Caco-2 (cell line): ENCODE measurements at places on chromosomes 1 and 21.
A peak's percentile ranks its signal among the peaks of the same experiment; 100 is the strongest.

DNA sequence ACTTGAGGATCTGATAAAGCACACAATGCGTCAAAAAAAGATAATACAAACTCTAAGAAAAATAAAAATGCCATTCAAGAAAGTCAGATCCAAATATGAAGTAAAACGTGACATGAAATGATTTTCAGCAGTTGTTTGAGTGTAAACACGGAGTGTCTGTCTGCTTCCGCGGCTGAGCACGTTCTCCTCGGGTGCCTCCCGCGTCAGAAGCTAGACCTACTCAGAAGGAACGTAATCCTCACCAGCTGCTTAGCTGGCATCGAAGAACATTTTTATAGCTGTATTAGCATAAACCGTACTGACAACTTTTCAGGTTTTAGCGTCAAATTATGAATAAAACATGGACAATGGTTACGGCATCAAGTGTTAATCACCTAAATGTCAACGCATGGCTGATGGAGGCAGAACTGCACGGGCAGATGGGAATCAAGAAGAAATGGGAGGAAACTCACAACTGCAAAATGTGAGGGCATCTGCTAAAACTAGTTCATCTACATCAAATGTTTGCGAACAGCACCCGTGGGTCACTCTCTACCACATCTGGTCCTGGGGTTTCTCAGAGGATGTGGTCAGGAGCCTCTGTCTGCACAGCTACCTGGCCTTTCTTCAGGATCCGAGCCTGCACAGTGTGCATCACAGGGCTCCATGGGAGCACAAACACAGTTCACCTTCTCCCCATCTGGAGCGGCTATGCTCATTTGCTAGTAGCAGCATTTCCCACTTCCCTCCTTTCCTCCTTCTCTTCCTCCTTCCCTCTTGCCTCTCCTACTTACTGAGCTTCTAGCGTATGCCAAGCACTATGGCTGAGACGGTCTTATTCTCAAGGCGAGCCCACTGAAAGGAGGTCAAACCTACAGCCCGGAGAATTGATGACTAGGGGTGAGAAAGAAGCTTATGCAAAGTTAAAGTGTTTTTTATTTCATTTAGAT, 40.0 kb downstream of the RCAN1 start:
- DNase-seq: no peak
- H3K4me3 ChIP-seq: no peak overlapping the region
- H3K36me3 ChIP-seq: no peaks in the 10 kb centered on the region
- H3K27me3 ChIP-seq: no peaks in the 10 kb centered on the region

- no peaks in the 10 kb centered on the region for H3K4me1 ChIP-seq
- no peak overlapping the region for H3K4me3 ChIP-seq
- no peaks in the 10 kb centered on the region for H3K36me3 ChIP-seq
- H3K27ac ChIP-seq: no peak overlapping the region
These were observed 23.2 kb downstream of the LYST start for GRCh38 chr1:235843461-235843961.

- no peaks in the 10 kb centered on the region; the same call in 1 of the 2 replicates for H3K36me3 ChIP-seq
- peaks cover 47% of the 10 kb centered on the region for H3K4me1 ChIP-seq
- H3K27me3 ChIP-seq: no peaks in the 10 kb centered on the region
- no peak overlapping the region for H3K4me3 ChIP-seq
These were observed 4.7 kb downstream of the ITLN2 start for GRCh38 chr1:160949881-160950280.

- no peak overlapping the region for H3K27ac ChIP-seq
- peaks cover 3% of the 10 kb centered on the region for H3K27me3 ChIP-seq
- no peaks in the 10 kb centered on the region for H3K36me3 ChIP-seq
- H3K4me3 ChIP-seq: no peak overlapping the region
These were observed 123.3 kb downstream of the KCNN3 start for GRCh38 chr1:154746622-154747299.

DNA sequence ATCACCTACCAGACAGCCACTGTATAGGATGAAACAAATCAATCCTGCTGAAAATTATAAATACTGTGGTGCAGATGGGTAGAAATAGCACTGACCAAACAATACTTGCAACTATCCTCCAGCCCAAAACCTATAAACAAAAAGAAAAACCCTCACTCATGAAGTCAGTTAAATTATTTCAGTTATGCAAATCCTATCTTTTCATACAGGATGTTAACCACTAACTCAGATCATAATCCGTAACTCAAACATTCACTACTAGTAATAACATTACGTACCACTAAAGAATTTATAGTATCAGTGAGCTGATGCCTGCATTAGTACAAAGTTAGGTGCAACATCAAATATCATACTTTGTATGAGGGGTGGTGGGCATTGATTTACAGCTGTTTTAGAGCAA, 2.6 kb downstream of the NDC1 start:
- no peaks in the 10 kb centered on the region for H3K36me3 ChIP-seq
- no peak for DNase-seq
- no peaks in the 10 kb centered on the region for H3K4me1 ChIP-seq

DNA sequence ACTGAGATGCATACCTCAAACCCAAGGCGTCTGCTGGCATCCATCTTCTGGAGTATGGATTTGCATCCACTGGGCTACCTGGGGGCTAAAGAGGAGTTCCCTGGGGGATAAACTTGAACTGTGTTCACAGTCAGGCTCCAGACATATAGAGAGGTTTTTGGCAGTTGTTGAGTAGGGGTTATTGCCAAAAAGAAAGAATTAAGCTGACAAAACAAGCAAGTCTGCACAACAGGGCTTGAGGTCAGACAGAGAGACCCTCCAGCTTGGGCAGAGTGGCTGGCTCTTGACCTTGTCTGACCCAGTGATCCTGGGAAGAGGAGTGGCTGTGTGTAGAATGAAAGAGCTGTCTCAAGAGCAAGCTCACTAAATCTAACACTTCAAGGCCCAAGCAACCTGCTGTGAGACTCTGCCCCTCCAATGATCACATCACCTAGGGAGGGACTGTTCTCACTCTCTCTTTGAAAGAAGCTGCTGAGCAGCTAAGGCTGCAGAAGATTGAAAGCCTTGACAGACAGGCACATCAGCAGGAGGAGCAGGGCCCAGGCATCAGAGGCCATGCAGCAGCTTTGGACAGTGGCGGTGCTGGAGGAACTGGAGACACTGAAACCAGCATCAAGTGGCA, 61.5 kb downstream of the SYT2 start:
- H3K27ac ChIP-seq: no peak overlapping the region
- H3K27me3 ChIP-seq: peaks cover 2% of the 10 kb centered on the region
- H3K4me3 ChIP-seq: no peak overlapping the region
- H3K4me1 ChIP-seq: 0 out of 2 replicates have a peak, but pooled peaks cover 4% of the 10 kb centered on the region
- DNase-seq: no peak

DNA sequence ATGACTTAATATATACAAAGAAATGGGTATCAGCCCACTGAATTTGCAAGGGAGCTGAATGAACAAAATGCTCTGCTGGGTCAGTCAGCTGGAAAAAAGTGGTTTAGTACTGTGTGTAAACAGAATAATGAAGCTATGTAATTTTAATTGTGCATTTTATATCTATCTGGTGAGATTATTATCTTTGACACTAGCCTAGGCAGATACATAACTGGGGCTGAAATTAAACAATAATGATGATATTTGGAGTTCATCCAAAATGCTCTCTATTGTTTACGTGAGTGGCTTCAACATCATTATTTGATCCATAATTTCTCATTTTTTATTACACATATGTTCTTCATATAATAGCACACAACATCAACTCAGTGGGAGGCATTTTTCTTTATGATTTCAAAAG, 208.5 kb upstream of the SNX7 start:
- DNase-seq: no peak
- no peaks in the 10 kb centered on the region for H3K27me3 ChIP-seq
- H3K27ac ChIP-seq: no peak overlapping the region

GRCh38 chr1:246435421-246436041, 71.5 kb downstream of the SMYD3 start:
- H3K27me3 ChIP-seq: no peaks in the 10 kb centered on the region
- no peak overlapping the region for H3K4me3 ChIP-seq
- peak overlapping the region; percentile 15 for H3K27ac ChIP-seq
